ENCODE measurements at places on chromosomes 5 and 9. TPM values are rescaled to one million over a fixed set of nuclear protein-coding genes. Genes with fewer than 3 reads are reported as not detected.

DNA sequence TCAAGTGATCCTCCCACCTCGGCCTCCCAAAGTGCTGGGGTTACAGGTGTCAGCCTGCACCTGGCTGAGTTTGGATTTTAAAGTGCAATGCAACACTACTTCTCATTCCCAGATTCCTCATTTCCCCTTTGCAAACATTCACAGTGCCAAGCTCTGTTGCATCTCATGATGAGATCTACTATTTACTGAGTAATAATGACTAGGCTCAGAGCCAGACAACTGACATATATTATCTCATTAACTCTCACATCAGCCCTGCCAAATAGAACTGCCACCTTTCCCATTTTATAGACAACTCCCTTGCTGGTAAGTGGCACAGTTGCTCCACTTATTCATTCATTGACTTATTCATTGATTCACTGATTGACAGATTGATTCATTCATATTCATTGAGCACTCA is 7.0 kb downstream of the PDE6A start:
- DNase-seq = no peak

GRCh38 chr9:91599564-91599963 is 175.9 kb upstream of the NFIL3 start:
- no peak for DNase-seq

DNA sequence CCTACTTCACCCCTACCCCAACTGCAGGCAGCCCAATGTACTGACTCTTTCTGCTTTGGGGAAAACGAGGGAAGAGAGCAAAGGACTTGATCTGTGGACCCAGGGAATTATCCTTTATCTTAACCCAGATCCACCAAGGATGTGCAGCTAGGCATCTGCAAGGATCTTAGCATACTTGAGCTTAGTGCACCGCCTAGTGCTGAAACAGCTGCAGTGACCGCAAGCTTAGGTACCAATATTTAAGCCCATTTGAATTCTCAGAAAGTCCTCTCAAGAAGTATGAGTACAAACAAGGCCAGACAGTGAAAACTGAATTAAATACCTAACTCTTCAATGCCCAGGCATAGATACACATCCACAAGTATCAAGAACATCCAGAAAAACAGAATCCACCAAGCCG is 576.7 kb upstream of the ADAMTS16 start:
- DNase-seq = no peak

Gene GRPEL2
- 7.5 TPM for total RNA-seq

Gene CDH10
- not detected for total RNA-seq

Gene MAT2B
- 46.3 TPM for total RNA-seq

DNA sequence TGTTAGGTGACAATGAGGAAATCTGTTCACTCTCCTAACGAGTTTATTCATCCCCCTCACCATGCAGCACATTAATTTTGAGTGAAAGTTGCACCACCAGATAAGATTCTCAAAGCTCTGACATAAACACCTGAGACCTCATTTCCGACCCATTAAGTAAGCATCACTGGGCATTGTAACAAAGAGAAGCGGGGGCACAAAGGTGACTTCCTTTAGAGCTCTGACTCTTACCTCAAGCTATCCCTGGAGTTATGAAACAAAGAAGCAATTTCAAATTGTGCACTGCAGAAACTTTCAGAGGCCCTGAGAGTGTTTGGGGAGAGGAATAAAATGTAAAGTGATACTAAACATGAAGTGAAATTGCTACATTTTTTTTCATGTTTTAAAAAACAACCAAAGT is 29.5 kb downstream of the C5orf15 start:
- DNase-seq = no peak

Gene EXD3
- total RNA-seq = 10.8 TPM

DNA sequence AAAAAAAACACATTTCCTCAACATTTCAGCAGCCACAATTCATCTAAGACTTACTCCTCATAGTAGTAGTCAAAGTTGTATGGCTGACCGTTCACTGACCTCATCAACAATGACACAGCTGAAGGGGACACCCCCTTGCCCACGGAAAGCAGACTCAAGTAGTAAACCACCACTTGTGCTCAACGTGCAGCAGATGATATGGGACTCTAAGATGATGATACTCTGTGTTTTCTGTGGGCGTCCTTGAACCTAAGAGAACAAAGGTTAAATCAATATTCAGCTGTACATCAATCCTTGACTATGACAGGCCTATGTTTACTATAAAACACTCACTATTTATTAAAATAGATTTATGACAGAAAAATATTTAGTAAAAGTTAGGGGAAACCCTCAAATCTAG is 71.6 kb downstream of the SETX start:
- DNase-seq = no peak

DNA sequence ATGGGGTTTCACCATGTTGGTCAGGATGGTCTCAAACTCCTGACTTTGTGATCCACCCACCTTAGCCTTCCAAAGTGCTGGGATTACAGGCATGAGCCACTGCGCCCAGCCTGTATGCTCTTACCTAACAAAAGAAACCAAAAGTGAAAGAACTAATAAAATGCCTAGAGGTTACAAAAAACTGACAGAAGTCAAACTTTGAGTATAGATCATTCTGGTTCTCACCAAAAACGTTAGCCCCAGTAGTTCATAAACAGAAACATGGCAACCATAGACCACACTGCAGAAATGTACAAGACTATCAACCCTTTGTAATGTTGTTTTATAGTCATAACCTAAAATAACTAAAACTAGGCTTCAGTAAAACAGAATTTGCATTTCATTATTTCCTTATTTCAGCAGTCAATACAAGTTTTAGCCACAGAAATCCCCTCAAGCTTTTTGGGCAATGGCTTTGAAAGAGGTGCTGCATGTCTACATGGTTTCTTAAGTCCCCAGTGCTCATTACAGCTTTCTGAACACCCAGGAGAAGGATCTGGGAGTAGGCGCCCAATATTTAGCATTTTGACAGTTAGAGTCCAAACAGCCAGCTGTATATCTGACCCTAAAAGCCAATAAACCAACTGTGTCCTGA is 72.5 kb downstream of the EPB41L4A start:
- DNase-seq = no peak

GRCh38 chr9:114163517-114163951 is 8.2 kb downstream of the COL27A1 start:
- peak; percentile 42 for DNase-seq

- no peak for DNase-seq
These were observed 96.5 kb upstream of the PHYKPL start for GRCh38 chr5:178328826-178329730.

DNA sequence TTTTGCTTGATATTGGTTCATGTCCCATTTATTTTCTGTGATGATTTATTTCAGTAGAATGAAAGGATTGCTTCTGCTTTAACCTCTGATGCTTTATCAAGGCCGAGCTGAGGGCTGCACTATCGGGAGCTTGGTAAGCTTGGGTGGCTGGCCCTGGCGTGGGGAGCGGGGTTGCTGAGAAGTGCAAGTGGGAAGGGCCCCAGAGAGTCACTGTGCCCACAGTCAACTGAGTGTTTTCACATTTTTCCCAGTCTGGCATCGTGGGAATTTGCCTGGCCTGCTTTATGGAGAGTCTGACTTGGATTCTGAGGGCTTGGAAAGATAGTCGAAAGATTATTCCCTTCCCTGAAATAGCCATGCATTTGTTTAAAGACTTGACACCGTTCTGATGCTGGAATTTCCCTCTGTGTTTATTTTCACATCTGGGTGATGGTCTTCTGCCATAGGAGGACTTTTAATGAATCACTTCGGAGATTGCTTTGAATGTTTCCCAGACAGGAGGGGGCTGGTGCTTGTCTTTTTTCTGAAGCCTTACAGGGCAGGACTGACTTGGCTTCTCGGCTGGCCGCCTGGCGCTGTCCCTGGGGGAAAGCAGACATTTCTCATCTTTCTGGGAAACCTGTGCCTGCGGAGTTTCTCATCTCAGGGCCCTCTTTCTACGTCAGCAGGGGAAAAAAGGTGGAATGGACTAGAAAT is 139.0 kb downstream of the BOD1 start:
- DNase-seq = no peak

- DNase-seq = no peak
These were observed 38.5 kb upstream of the FRRS1L start for GRCh38 chr9:109205526-109205925.

GRCh38 chr9:25284365-25284764 is 393.9 kb downstream of the TUSC1 start:
- no peak for DNase-seq

- DNase-seq = no peak
These were observed 29.9 kb upstream of the RAPGEF6 start for GRCh38 chr5:131664929-131665328.

DNA sequence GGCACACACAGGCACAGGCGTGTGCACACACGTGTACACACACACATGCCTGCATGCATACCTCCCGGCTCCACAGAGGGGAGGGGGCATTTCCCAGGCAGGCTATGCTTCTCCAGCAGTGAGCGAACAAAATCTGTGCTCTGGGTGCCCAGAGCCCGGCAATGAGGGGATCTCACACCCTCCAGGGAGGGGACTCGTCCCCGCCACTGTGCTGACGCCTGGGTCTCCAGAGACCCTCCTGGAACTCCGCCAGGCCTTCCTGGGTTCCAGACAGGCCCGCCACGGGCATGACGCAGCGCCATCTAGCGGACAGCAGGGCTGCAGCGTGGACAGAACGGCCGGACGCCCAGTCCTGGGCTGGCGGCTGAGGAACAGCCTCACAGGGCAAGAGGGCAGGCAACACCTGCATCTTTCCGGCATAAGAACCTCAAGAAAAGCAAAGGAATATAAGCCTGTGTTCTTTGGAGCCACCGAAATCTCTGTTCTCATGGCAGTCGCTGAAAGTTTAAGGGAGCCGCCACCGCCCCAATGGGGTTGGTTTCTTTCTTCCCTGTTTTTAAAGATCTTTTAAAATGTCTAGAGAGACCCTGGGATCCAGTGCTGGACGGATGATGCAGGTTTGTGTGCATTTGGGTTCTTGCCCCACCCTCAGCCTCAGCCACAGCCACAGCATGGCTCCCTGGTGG is 135.6 kb upstream of the PPP1R26 start:
- DNase-seq = peak; percentile 80

- DNase-seq = no peak
These were observed 438.2 kb downstream of the ARHGEF28 start for GRCh38 chr5:74064225-74064624.

DNA sequence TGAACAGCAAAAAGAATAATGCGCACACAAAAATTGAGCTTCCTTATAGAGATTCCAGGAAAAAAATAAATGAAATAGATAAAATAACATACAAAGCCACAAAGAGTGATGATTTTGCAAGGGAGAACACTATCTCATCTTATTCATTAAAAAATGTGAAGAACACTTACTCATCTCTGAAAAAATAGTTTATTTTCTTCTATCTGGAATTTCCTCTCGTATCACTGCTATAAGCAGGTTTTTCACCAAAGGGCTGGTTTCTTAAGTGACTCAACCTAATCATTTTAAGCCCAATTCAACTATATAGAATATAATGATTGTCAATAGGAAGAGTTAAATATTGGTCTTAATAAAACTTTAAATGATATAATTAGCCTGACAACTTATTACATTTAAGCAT is 504.9 kb downstream of the NR2F1-AS1 start:
- no peak for DNase-seq
